T-cell (primary cell): ENCODE measurements at places on chromosomes 1 and 21.

DNA sequence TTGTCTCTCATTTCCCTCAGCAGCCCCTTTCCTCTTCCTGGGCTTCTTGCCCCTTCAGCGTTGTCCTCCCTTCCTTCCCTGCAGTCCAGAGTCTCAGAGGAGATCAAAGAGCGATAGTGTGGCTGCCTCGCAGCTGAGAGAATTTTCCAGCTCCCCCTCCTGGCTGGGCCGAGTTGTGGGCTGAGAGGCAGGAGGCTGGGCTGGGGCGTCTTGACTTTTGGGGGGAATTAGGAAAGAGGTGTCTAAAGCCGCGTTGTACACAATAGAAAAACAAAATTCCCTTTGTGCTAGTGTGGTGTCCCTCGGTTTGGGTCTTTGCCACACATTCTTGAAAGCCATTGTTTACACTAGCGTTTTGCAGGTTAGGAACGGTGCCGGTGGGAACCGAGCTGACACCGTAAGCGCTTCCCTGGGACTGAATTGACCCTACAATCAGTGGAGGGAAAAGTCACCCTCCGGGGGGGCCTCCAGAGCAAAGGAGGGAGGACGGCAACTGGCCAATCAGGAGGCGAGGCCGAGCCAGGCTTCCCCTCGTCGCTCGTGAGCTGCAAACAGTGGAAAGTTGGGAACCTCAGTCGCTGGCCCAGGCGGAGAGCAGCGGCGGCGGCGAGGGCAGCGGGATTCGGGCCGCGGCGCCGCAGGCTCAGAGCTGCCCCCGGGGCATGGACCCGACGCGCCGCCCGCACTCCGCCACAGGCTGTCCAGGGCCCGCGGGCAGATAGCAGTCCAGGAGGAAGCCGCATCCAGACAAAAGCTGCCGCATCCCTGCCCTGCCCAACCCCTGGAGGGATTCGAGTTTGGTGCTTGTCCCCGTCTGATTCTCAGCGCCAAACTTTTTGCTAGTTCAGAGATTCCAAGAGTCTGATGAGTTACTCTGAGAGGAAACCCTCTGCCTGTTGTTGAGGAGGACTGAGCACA, at the start of gene HMCN1:
HMCN1 (plus strand) TSS at position 574 of the 918 bp plus-strand sequence. CDS start 389 bp downstream, outside the sequence.
- no peak for DNase-seq

- DNase-seq: no peak
Measured at GRCh38 chr1:39564340-39564739, 12.2 kb downstream of the PABPC4 start.

- no peak for DNase-seq
Measured at GRCh38 chr1:117096951-117097408, 24.6 kb downstream of the TRIM45 start.

GRCh38 chr1:84434081-84434769, 35.9 kb downstream of the DNASE2B start:
- DNase-seq: no peak

GRCh38 chr1:84505493-84506001, 639 bp upstream of the SPATA1 start:
- no peak for DNase-seq

- DNase-seq: no peak
Measured at GRCh38 chr1:88457197-88457596, 226.9 kb upstream of the PKN2 start.

GRCh38 chr1:7258589-7259135, 473.4 kb downstream of the CAMTA1 start:
- no peak for DNase-seq

DNA sequence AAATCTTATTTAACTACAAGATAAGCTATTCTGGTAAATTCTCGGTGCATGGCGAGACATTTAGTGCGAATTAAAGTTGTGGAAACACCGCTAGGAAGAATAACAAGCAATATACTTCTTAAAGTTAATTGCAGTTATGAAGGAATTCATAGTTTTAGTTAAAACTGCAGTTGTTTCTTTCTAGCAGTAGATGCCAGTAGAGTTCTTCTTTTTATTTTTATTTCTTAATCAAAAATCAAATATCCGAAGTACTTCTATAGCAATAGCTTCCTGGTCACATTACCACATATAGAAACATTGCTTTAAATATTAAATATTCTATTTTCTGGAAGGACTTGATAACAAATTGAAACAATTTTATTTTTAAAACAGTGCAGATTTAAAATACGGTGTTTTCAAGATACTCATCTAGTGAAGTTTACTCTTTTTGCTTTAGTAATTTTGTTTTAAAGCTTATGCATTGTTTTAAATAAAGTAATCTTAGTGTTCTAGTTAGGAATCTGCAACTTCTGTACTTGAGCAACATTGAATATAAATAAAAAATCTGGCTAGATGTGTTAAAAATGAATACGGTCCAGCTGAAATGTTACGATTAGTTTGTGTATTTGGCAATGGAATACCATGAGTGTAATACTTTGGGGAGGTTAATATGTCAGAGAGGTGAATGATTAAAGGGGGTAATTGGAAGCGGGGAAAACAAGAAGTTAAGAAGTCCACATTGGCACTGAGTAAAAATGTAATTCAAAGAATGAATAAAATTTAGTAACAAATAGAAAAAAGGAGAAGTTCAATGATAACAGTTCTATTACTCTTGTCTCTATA, 2.7 kb upstream of the PRKACB start:
- DNase-seq: no peak

GRCh38 chr1:12157366-12158231, 9.2 kb upstream of the TNFRSF1B start:
- DNase-seq: no peak

- no peak for DNase-seq
Measured at GRCh38 chr1:71787699-71788098, 494.6 kb downstream of the NEGR1 start.

DNA sequence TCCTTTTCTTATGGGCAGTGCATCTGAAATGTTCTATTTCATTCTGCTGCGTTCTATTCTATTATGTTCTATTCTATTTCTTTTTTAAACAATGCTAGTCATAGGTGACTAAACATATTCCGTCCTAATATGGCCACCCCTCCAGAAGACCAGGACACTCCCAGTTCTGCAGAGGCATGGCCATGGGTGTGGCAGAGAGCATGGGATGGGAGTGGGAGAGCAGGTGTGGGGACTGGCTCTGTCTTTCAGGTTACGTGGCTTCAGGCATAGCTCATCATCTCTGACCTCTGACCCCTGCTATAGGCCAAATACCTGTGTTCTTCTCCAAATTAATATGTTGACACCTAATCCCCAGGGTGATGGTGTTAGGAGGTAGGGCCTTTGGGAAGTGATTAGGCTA, 33.4 kb upstream of the TLR5 start:
- DNase-seq: no peak

GRCh38 chr1:84344286-84344685, 42.8 kb downstream of the SAMD13 start:
- DNase-seq: no peak

DNA sequence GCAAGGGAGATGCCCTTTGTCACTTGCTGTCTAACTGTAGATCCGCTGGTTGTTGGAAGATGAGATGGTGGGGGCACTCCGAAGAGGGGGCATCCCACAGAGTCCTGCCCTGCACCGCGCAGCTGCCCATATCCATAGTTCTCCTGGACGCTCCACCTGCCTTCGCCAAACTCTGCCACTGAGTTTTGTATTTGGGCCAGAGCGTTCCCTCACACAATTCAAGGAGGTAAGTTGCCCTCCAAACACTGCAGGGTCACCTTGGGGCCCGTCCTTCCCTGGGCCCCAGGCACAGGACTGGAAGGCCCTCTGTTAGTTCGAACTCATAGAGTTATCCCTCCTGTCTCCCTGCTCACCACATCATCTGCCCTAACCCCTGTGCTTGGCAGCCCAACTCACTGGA, 22.1 kb downstream of the HYI start:
- no peak for DNase-seq

DNA sequence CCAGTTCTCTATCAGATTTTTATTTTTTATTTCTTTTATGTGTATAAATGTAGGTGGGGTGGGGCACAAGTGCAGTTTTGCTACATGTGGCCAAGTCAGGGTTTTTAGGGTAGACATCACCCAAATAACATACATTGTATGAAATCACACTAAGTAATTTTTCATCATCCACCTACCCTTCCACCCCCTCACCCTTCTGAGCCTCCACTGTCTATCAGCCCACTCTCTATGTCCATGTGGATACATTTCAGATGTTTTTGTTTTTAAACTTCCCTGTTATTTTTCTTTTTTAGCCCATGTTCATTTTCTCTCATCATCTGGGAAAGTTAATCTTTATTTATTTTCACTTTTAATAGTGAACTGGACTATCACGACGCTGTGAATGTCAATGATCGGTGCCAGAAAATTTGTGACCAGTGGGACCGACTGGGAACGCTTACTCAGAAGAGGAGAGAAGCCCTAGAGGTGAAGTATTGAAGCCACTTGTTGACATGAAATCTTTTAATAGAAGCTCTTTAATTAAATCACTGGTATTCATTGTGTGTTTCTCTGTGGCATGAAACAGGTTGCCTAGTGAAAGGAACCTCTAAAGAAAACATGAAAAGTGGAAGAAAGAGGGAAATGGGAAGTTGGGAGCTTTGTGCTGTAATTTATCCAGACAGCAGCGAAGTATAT, 47.6 kb upstream of the MTR start:
- DNase-seq: no peak
